ENCODE measurements at places on chromosomes 6 and 20.

DNA sequence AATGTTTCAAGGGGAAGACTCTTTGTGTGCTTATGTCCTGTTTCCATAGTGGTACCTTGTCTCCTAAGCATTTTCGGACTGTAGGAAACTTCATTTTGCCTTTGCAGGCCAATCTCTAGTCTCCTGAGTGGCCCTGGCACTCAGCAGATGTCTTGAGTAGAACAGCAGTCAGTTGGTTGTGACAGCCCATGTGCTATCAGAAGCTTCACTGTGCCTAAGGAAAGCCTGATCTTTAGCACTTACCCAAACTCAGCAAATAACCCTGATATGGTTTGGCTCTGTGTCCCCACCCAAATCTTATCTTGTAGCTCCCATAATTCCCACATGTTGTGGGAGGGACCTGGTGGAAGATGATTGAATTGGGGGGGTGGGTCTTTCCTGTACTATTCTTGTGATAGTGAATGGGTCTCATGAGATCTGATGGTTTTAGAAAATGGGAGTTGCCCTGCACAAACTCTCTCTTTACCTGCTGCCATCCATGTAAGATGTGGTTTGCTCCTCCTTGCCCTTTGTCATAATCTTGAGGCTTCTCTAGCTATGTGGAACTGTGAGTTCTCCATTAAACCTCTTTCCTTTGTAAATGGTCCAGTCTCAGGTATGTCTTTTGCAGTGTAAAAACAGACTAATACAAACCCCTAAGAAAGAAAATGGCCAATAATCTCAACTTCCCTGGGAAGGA lies 15.9 kb upstream of the SRPK1 start:
- no peak for DNase-seq

DNA sequence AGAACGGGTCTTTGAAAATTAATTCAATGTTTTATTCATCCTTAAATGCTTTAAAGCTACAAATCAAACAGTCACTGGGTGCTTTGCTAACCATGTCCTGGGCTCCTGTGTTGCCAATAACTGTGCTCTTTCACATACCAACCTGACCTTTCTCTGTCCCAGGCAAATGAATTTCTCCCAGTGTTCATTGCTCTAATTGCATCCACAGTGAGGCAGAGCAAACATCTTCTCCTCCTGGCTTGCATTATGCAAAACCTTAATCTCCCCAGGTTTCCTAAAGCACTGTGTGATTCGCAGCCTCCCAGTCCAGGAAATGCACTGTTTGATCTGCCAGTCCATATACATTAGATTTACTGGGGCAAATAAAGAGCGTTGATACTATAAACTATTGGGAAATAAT lies 219.0 kb downstream of the PREX1 start:
- DNase-seq: no peak

DNA sequence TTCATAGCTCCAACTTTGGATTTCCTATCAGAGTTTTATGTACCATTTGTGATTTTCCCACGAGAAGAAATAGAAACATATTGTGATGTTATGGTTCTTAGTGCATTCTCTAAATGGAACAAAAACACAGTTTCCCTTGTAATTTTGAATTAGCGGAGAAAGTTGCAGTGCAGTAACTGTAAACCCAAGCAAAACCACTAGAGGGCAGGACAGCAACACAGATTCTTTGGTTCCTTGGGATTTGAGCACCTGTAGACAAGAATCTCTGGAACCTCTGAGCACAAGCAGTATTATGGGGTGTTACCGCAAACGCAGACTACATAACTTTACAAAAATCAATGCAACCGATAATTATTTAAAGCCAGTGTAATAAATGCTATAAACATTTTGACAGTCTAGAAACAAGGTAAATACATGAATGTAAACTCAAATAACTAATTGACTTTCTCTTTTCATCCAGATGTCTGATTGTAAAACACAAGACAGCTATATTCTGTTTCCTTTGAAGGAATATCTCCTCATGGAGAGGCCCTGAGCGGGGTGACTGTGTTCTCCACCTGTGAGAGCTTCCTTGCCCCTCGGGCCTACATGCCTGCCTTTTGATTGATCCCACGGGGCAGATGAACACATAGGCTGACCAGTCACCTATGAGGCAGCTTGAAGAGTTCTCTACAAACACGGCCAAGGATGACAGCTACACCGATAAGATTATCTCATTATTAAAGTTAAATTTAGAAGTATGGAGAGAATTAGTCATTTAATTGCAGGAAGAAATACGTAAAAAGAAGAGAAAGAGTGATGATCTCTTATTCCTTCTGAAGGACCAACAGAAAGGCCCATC lies 67.5 kb upstream of the COL21A1 start:
- DNase-seq: no peak

DNA sequence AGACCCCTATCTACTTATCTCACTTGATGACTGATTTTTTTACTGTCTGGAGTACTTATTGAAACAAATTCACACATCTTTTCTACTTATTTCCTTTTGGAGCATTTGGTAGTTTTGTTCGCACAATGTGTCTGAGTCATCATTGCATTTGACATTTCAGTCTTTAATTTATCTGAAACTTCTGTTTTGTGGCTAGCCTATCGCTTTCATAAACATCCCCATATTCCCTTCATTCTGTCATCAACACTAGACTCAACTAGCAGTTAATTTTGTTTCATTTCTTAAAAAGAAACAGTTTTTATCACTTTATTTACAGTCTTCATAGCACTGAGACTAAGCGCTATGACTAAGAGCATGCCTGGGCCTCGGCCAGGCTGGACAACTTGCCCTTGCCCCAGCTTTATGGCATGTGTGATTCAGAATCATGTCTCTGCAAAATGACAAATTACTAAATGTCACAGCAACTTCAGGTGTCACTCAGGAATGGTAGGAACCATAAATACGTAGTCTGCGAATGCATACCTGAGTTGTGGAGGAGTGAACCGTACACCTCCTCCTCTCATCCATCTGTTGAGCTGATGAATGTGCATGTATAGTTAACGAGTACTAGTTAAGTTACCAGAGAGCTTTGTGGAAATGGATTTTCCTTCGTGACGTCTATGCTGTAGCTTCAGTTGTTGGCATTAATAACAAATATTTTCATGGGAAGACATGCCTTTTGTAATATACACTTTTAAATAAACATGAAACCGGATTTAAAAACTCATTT lies 16.2 kb downstream of the L3MBTL3 start:
- no peak for DNase-seq

DNA sequence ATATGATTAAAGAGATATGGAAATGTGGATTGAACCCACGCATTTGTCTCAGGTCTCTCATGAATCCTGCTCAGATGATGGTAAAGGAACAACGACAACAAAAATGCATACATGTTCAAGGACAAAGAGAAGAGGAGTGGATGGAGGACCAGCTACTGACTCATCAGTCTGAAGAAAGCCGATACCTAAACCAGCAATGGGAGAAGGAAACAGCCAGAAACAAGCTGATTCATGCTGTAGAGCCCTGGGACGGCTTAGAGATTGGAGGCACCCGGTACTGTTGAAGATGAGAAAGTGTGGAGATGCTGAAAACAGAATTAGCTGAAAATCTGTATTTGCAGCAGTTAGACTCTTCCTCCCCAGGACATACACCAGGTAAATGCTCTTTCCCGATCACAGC lies 14.4 kb upstream of the RIPPLY2 start:
- DNase-seq: no peak

DNA sequence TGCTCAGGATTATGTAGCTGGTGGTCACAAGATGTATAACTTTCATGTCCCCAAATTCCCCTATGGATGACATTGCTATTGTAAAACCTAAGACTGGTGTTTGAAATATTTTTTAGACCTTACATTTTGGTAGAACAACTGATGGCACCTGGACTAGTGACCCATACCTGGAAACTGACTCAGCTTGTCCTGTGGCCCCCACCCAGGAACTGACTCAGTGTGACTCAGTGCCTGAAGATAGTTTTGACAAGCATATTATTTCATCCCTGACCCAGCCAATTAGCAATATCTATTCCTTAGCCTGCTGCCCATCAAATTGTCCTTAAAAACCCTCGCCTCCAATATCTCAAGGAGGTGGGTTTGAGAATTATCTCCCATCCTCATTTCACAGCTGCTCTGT lies 90.9 kb upstream of the GRIK2 start:
- no peak for DNase-seq

GRCh38 chr6:100479179-100480035 lies 14.7 kb upstream of the SIM1 start:
- no peak for DNase-seq

DNA sequence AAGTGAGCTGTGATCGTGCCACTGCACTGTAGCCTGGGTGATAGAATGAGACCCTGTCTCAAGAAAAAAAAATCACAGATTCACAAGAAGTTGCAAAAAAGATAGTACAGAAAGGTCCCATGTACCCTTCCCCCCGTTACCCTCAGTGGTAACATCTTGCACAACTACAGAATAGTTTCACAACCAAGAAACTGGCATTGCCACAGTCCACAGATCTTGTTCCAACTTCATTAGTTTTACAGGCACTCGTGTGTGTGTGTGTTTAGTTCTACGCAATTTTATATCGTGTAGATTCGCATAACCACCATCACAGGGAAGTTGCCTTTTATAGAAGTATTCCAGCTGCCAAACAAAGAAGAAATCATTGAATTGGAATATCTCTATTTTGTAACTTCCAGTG lies 19.1 kb downstream of the SPATA2 start:
- no peak for DNase-seq

DNA sequence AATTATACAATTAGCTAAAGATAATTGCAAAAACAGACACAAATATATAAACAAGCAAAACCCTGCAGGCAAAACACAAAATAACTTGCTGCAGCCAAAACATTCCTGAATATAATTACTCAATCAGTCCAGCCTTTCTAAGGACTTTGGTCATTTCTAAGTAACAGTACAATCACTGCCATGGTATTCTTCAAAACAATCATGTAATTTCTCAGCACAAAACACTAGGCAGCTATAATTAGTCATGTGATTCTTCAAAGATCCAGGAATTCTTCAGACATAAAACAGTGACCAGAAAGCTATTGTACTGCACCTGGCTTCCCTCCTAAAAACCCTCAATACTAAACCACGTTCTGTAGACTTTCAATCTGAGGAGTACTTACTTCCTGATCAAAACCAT lies 881.1 kb downstream of the EPHA7 start:
- no peak for DNase-seq

- no peak for DNase-seq
Measured at GRCh38 chr6:6713657-6714056, 125.1 kb downstream of the LY86 start.

GRCh38 chr6:144232832-144233230 lies 52.3 kb upstream of the UTRN start:
- no peak for DNase-seq

GRCh38 chr6:28944412-28944865 lies 20.7 kb upstream of the TRIM27 start:
- peak; percentile 39 for DNase-seq

- no peak for DNase-seq
Measured at GRCh38 chr20:22453244-22454080, 130.9 kb downstream of the FOXA2 start.

DNA sequence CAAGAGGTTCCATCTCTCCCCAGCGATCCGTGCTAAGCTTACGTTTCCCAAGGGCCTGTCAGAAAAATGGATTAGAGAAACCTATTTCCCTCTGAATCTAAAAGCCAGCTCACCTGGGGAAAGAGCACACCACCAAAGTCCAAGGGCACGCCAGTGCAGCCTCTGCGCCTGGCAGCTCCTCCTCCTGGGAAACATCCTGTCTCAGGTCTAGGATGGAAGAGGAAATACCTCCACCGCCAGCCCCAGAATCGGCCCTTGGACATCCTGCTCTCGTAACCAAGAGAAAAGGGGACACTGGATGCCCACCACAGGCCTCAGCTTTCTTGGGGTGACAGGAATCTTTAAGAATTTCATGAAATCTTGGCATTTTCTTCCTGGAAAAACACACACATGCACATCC lies 18.7 kb downstream of the RAMACL start:
- no peak for DNase-seq

DNA sequence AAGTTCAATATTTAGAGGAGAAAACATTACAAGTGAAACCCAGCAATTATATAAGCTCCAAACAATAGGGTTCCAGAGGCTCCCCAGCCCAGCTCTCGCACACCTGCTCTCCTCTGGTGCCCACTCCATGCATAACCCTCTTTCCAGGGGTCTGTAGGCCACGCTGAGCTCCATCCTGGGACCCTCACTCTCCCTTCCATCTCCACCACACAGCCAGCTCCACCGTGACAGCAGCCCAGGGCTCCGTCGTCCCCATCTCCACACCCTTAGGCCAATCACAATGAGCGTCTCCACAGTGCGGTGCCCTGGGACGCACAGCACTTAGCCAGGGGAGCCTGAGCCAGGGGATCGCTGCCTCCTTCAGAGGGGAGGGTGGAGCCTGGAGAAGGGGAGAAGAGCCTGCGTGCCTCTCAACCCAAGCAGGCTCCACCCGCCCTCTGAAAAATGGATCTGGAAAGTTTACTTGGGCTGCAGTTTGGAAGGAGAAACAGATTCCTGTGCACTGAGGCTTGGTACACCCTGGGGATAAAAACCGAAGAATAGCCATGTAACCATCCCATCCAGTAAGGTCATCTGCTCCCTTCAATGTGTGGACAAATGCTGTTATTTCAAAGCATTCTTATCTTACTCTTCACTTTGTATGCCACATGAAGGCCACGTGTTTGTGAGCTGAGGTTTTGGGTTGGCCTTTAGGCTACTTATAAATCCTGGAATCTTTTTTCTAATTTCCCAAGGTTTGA lies 72.4 kb upstream of the GGTLC1 start:
- no peak for DNase-seq

DNA sequence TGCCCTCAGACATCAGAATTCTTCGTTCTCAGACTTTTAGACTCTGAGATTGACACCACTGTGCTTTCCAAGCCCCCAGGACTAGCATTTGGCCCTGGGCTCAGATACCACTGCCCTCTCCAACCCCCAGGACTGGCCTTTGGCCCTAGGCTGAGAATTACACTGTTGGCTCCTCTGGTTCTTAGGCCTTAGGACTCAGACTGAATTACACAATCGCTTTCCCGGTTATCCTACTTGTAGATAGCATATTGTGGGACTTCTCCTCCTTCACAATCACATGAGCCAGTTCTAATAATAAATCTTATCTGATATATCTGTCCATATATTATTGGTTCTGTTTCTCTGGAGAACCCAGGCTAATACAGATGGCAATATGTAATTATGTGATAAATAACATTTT lies 1725.5 kb downstream of the GRIK2 start:
- no peak for DNase-seq

DNA sequence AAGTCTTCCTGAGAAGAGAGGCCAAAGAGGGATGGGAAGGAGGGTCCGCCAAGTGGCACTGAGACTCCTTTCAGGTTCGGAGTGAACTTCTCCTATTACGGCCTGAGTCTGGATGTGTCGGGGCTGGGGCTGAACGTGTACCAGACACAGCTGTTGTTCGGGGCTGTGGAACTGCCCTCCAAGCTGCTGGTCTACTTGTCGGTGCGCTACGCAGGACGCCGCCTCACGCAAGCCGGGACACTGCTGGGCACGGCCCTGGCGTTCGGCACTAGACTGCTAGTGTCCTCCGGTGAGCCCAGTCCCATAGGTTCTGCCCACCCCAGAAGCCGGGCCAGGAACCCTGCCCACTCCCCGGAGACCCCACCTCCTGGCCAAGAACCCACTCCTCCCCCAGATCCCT lies 4.1 kb downstream of the SLC22A7 start:
- DNase-seq: no peak

Data from hypothalamus (tissue), 51 donors.